SK-N-SH treated with all-trans-retinoic acid at 6 μM for 48 hours (cell line): ENCODE measurements at places on chromosomes 1 and 21.

- no peak for ATAC-seq
These were observed 62.5 kb downstream of the TBX15 start for GRCh38 chr1:118925651-118926050.

DNA sequence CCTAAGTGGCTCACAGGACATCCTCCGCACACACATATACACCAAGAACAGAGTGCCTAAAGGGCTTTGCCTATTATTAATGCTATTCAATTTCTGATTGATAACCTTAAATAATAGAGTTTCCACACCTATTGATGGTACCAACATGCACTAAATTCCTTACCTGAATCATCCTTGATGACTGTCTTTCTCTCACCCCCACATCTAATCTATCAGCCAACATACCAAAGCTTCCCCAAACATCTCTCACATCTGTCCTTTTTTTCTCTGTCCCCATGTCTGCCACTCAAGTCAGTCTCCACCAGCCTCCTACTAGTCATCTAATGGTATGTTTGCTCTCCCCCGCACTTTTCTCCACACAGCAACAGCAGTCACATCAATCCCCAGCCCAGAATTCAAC lies 174.4 kb downstream of the DSCAM start:
- no peak for ATAC-seq

- no peak for ATAC-seq
These were observed 88.1 kb upstream of the ATP1A1 start for GRCh38 chr1:116284819-116285390.

DNA sequence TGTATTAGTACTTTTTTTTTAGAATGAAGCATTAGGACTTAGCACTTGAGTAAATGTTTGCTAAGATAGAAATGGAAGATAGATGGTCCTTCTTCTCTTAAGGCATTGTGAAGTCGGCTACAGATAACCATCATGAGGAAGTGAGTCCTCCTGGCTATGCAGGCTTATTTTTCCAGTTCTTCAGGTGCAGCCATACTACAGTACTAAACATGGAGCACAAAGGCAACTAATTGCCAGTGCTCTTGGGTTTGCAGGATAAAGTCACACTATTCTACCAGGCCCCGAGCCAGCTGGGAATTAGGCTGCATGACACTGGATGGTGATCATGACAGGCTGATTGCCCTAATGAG lies 197.3 kb upstream of the SGIP1 start:
- ATAC-seq, result no peak

DNA sequence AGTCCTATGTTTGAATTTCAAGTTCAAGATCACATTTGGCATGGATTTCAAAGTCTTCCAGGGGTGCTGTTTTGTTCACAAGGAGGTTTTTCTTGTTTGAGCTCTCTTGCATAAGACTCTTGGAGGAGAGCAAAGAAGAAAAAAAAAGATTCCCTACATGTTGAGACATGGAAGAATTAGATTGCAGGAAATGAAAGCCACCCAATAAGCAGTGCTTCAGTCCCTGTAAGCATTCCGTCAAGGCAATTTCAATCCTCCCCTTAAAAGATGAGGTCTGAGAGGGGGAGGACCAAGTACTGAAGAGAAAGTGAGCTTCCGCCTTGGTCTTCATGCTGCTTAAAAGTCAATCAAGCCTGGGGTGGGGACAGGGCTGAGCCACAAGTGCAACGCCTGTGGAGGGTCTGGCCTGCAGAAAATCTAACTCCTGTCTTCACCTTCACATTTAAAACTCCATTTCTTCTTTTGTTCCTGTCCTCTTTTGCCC lies 50.2 kb downstream of the LPAR3 start:
- no peak for ATAC-seq
